ENCODE measurements at places on chromosomes 7 and 10.

DNA sequence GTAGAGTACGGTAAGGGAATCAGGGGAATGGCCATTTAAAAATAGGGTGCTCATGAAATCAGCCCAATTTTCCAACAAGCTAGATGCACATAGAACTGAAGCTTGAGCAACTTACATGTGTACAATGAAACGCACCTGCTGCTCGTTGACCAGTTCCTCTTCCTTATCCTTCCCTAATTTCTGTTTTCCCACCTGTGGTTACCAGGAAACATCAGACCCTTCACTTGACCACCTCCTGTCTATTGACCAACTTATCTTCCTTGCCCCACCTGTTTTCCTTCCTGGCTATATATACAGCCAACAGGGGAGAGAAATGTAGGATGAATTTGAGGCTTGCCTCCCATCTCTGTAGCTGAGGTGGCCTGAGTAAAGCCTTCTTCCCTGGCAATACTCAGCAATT, 37.8 kb upstream of the RAPGEF5 start:
- DNase-seq = no peak

- DNase-seq = no peak
Observed at GRCh38 chr7:130112662-130113425, 42.5 kb downstream of the KLHDC10 start.

DNA sequence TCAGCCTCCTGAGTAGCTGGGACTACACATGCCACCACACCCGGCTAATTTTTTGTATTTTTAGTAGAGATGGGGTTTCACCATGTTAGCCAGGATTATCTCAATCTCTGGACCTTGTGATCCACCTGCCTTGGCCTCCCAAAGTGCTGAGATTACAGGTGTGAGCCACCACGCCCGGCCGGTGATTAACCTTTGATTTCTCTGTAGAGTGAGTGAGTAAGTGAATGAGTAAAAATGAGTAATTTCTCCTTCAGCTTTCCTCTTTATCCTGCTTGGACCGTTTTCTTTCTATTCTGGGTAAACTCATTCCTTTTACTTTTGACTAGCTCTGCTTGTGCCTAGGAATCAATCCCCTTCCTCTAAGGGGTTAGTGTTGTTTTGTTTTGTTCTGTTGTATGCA, 36.8 kb downstream of the ST7 start:
- no peak for DNase-seq

- no peak for DNase-seq
Observed at GRCh38 chr7:108144931-108145330, 14.8 kb upstream of the LAMB4 start.

GRCh38 chr10:71092812-71093401, 119.5 kb upstream of the UNC5B start:
- no peak for DNase-seq

DNA sequence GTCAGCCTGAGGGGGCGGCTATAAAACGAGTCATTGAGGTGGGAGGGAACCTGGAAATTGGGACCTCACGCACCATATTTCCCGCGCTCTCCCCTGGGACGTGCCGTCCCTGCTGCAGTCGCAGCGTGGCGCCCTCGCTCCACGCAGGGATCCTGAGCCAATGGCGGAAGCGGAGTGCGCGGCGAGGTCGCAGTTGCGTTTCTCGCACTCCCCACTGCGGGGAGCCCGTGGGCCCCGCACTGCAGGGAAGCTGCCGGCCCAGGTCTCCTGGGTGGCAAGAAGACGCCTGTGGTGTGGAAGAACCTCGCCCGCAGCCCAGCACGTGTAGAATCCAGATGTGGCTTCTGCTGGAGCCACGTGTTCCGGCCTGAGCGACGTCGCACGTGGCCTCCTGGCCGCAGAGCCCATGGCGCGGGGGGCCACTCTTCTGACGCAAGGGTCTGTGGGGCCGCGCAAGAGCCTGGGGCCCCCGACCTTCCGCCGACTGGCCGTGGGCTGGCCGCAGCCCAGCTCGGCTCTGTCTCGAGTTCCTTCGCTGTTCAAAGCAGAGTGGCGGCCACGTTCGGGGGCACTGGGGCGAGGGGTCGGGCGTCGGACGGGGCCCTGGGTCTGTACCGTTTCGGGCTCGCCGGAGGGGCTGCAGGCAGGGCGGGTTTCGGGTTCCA, 26.4 kb downstream of the HIF1AN start:
- DNase-seq = peak; percentile 41

GRCh38 chr7:47489624-47490023, 92.3 kb downstream of the TNS3 start:
- no peak for DNase-seq
